Kidney epithelial cell (primary cell): ENCODE measurements at places on chromosomes 12 and 14. TPM values are rescaled to one million over a fixed set of nuclear protein-coding genes. Genes with fewer than 3 reads are reported as not detected.

DNA sequence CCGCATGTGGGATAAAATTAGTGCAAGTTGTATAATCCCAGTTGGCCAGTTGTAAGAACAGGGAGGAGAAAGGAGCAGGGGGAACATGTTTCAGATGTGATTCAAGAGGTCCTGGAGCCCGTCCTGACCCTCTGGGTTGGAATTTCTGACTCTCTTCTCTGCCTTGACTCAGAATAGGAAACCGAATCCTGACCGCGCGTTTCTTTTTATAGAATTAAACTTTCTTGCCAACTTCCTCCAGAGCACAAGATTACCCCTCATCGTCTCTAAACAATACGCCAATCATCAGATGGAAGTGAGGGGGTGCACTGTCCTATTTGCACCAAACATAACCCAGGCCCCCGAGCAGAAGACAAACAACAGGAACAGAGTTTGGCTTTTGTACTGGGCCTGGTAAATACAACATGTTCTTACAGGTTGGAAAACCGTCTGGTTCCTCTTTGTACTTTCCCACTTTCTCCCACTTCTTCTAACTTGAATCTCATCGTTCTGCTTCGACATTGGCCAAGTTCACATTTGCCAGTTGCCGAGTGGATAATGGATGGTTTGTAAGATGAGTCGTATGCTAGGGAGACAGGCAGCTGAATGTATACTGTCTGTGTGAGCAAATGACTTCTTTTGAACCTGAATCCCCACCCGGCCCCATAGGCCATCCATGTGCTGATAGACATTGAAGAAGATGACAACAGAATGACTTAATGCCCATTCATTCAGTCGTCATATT is 42.6 kb upstream of the MED13L start:
- no peak for DNase-seq

- peak; percentile 18 for DNase-seq
These were observed at the start of gene SOX5 for GRCh38 chr12:23949348-23950209. Gene SOX5, minus strand, starts transcription at chr12:23949670. Its CDS starts 69 bp downstream, at chr12:23949601.

- DNase-seq = no peak
These were observed 173.8 kb upstream of the RASSF8 start for GRCh38 chr12:25784669-25785068.

DNA sequence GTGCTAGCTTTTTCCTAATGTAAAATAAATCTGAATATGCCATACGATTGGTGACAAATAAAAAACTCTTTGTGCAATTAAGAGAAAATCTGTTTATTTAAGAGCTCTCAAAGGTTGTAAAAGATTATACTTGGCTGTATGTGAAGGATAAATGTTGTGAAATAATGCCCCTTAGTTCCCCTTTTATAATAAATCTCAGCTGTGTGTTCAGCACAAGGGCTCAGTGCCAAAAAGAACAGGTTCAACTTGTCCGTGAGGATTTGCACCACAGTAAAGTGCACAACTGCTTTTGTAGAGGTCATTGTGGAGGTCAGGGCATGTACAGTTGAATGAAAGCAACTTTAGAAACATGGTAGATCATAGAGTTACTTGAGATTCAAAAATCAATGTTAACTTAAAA is 118.6 kb downstream of the TRMT5 start:
- no peak for DNase-seq

GRCh38 chr14:105582639-105583038 is 56.3 kb downstream of the TMEM121 start:
- no peak for DNase-seq

DNA sequence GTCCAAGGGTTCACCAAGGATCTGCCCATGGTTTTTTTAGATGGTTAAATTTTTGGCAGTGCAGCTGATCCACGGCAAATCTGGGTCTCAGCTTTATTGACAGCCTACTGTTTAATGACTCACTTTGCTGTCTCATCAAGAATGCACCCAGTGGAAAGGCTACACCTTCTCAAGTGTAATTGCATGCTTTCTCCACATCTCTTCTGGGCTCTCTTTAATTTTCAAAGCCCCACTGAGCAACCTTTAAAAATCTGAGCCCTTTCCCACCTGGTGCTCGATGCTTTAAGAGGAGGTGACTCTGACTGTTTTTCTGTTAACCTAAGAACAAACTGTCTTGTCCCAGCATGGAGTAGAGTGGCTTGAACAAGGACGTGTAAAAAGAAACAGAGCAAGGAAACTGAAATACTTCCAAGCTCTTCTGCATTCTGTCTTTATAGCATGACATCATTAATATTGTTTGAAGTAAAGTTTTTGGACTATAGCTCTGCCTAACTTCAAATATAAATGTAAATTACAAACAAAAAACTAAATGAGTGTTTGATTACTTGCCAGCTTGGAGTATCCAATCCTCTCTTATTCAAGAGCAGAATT is 214.2 kb upstream of the KRR1 start:
- no peak for DNase-seq

DNA sequence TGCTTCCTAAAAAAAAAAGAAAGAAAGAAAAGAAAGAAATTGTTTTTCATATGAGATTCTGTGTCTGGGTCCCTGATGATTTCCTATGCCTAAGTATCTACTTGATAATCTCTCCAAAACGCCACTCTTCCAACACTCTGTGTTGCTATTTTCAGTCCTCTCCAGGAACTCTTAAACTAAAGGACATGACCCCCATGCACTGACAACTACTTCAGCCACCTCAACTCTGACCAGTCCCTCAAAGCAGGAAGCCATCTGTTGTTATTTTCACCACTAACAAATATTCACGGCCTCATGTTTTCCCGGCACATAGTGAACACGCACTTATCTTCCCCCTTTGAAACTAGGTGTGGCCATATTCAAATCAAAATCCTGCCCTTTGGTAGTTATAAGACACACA is 259.3 kb downstream of the PPFIA2 start:
- DNase-seq = no peak

- DNase-seq = no peak
These were observed 103.6 kb downstream of the TMEM30B start for GRCh38 chr14:61177279-61178225.

- no peak for DNase-seq
These were observed 580.6 kb upstream of the TBX3 start for GRCh38 chr12:115264605-115265004.

DNA sequence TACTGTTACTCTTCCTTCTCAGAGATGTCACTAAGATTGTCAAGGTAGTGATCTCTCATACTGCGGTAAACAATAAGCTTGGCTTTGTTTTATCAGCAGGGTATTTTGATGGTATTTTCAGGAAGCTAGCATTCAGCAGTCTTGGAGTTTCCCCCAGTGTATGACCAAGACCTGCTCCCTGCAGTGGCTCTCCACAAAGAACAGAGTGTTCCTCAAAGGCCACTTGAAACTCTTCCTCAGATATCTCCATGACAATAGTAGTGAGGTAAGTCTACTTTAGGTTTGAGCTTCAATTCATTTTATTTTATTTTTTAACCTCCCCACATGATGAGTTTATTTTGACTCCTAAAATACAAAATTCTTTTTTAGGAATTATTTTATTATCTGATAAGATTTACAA is 74.0 kb upstream of the G2E3 start:
- no peak for DNase-seq

- no peak for DNase-seq
These were observed 242.2 kb downstream of the SPTSSA start for GRCh38 chr14:34219661-34220377.

GRCh38 chr14:91295276-91295845 is 50.9 kb upstream of the GPR68 start:
- DNase-seq = no peak

DNA sequence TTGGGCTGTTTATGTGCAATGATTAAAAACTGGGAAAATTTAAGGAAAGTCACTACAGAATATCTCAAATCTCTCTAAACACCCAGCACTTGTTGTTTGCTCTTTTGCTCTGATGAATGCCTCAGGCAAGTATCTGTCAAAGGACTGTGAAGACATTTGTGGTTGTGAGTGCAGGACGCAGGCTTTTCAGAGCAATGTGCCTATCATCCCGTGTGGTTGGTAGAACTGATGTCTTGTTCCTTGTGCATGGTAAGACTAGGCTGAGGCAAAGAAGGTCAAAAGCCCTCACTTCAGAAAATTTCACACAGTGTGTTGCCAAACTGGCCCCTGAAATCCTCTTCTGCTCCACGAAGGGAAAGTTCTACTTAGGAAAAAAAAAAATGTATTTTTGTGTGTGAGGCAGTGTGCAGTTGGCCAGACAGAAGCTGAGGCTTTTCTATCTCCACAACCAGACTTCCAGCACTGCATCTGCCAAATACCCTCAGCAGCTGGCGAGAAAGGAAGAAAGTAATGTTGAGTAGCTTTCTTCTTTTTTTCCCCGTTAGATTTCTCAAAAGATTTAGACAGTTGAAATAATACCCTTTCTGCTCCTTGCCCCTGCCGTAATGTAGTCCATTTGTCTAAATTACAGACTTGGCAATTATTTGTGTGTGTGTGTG is 1103.1 kb downstream of the VRK1 start:
- DNase-seq = no peak

DNA sequence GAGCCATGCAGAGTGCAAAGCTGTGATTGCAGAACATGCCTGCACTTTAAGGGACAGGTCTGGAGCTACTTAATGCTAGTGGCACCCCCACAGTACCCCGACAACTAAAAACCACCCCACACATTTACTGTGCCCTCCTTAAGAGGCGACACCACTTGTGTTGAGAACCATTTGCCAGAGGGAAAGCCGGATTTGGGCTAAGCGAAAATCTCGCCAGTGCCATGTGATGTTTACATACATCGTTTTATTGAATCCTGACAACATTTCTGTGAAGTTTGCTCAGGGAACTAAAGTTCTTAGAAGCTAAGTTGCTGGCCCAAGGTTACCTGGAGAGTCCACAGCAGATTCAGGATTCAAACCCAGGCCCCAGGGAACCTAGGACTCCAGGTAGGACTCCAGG is 119.0 kb upstream of the FKBP4 start:
- no peak for DNase-seq

- DNase-seq = no peak
These were observed 335.5 kb downstream of the KCNH5 start for GRCh38 chr14:62709773-62710172.

- DNase-seq = no peak
These were observed 65.1 kb upstream of the GZMB start for GRCh38 chr14:24699052-24699451.

DNA sequence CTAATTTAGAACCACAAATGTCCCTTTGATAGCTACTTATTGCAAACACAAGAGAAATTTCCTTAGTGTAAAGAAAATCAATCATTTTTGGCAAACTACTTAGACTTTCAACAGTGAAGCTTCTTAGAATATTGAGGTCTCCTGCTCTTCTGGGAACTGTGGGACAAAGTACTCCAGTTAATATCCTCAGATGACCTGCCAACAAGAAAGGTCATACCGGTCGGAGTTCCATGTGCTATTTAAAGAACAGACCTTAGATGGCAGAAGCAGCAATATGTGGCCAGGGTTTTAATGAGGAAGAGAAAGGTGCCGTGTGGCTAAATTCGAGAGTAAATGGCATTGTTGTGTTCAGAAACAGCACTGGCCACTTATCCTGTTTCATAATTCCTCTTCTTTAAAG is 114.7 kb upstream of the AMIGO2 start:
- DNase-seq = no peak

GRCh38 chr14:37436519-37436918 is 158.5 kb downstream of the FOXA1 start:
- no peak for DNase-seq

- DNase-seq = no peak
These were observed 71.6 kb downstream of the SPRING1 start for GRCh38 chr12:116666305-116666673.

- DNase-seq = no peak
These were observed 55.6 kb downstream of the SMUG1 start for GRCh38 chr12:54132976-54133771.

DNA sequence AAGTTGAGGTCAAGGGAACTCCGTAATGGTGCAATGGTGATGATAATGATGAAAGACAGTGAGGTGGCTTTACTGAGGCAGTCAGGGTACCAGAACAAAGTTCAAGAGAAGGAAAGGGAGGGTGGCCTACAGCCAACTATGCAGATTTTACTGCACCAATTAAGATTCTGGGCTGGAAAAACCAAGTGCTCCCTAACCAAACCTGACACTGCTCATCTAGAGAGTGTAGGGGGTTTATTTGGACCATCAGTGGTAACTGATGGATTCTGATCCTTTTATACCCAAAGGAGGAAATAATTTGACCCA is 387 bp downstream of the LRRC9 start:
- DNase-seq = no peak

DNA sequence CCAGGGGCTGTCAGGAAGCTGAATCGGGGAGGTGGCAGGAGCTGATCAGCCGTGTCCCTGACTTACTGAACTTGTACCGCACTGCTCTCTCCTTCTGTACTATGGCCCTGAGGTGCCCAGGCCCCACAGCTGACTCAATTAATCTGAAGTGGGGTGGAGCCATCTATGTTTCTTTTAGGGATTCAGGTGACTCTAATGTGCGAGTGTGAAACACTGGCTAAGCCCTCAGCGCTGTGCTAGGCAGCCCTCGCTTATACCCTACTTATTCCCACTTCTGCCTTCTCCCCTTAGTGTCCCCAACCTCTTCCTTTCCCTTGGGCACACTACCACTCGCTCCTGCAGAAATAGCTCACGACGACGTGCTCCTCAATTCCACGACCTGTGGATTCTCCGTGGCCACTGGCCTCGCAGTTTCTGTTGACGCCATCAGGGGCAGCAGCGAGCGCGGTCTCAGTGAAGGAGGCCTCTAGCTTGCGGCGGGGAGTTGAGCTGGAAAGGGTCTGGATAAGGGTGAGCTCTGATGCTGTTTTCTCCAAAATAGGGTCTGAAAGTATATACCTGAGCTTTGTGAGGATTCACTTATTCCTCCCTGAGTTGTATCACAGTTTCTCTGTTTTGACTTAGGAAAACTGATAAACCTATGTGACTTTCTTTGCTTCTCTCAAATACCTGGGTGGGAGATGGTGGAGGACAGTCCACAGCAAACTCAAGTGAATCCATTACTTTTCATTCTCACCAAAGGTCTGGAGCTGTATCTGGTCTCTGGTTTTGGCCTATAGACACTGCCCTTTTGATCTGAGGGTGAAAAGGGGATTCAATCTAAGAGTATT is 167.6 kb downstream of the SLC41A2 start:
- DNase-seq = no peak

Gene FOXG1
- 0.17 TPM in 1 of 2 replicates, not detected in the other for total RNA-seq

Gene MANSC4
- not detected in 2 replicates for total RNA-seq

Gene HOXC11
- 0.58 and 0.96 TPM in 2 replicates for total RNA-seq

Gene LRP10
- total RNA-seq = 124 and 150 TPM in 2 replicates

Gene CDK2
- 21.4 and 23.2 TPM in 2 replicates for total RNA-seq

Gene MMP19
- 0.07 and 0.08 TPM in 2 replicates for total RNA-seq

Gene ANKRD33
- total RNA-seq = not detected in 2 replicates

Gene PLEKHD1
- 0.41 and 0.84 TPM in 2 replicates for total RNA-seq

Gene GLI1
- 1.6 TPM in 2 replicates for total RNA-seq

Gene PRKAB1
- 28.9 and 36.6 TPM in 2 replicates for total RNA-seq

Gene KRT74
- not detected in 2 replicates for total RNA-seq
